ENCODE measurements at places on chromosomes 13 and 19.

DNA sequence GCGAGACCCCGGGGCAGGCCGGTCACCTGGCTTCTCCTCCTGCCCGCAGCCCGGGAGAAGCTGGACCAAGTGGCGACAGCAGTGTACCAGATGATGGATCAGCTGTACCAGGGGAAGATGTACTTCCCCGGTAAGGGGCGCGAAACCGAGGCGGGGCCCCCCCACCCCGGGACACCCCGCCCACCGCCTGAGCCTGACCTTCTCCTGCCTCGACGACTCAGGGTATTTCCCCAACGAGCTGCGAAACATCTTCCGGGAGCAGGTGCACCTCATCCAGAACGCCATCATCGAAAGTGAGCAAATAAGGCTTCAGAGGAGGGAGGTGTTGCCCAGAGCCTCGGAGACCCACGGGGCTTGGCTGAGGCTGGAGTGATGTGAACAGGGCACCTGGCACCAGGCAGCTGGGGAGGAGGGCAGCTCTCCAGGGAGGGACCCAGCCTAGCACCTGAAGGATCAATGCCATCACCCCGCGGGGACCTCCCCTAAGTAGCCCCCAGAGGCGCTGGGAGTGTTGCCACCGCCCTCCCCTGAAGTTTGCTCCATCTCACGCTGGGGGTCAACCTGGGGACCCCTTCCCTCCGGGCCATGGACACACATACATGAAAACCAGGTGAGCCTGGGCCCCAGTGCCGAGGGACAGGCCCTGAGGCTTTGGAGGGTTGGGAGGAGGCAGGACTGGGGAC is 629 bp downstream of the IZUMO4 start:
- no peak for DNase-seq

DNA sequence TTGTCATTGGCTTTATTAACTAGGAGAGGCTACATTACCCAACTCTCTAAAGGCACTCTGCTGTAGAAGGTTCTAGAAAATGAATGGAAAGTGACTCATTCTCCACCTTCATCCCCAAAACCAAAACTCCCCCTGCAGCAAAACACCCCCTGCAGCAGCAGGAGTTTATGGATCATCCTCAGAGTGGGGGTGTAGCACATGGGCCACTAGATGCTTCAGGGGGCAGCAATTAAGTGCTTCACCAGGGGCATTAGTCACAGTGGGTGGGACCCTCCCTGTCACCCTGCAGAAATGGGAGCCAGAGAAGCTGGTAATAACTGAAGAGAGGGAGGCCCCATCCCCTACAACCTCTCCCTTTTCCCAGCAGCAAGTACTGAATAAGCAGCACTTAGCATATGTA is 64.5 kb upstream of the MED4 start:
- DNase-seq: no peak

GRCh38 chr19:58544591-58545285 is 874 bp downstream of the TRIM28 start:
- DNase-seq: peak; percentile 55

GRCh38 chr19:17170538-17171297 is 44.4 kb upstream of the USE1 start:
- no peak for DNase-seq

DNA sequence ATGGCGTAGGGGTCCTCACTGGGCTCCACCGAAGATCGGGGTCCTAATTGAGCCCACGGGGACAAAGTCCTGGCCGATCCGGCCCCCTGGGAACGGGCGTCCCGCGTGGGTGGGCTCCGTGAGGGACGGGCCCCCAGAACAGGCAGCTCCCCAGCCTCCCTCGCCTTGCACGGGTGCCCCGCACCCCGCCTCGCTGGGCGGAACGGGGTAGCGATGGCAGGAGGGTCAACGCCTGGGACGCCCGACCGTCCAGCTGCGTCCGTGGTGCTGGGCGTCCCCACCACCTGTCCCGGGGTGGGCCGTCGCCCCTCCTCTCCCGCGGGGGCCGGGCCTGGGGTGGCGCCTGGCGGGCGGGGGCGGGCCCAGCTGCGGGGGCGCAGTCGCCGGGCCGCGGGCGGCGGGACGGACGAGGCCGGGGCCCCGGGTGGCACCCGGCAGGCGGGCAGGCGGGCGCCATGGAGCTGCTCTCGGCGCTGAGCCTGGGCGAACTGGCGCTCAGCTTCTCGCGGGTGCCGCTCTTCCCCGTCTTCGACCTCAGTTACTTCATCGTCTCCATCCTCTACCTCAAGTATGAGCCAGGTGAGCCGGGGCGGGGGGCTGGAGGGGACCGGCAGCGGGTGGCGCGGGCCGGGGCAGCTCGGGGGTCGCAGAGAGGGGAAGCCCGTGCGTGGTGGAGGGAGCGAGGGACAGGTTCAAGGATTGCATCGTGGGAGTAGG is at the start of gene TMEM38A:
TSS of gene TMEM38A (plus strand) at position 377 of the 717 bp plus-strand sequence. CDS start at position 456, 79 bp downstream.
- no peak for DNase-seq

- DNase-seq: no peak
Measured at GRCh38 chr13:110132225-110132982, 174.6 kb downstream of the COL4A1 start.

GRCh38 chr13:27168086-27168485 is 3.5 kb downstream of the USP12 start:
- no peak for DNase-seq

GRCh38 chr13:68124437-68125086 is 894.4 kb upstream of the PCDH9 start:
- DNase-seq: no peak

DNA sequence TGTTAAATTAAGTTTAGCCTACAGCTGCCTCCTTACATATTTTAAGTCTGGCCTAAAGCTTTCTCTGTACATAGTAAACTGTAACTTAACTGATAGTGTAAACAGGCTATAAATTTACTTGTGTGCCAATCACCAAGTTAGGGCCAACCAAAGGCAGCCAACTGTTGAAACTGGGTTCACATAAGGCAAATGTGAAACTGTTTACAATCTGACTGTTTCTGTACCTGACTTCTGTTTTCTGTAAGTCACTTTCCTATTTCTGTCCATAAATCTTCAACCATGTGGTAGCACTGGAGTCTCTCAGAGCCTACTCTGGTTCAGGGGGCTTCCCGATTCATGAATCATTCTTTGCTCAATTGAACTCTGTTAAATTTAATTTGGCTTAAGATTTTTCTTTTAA is 103.1 kb downstream of the RAP2A start:
- no peak for DNase-seq

DNA sequence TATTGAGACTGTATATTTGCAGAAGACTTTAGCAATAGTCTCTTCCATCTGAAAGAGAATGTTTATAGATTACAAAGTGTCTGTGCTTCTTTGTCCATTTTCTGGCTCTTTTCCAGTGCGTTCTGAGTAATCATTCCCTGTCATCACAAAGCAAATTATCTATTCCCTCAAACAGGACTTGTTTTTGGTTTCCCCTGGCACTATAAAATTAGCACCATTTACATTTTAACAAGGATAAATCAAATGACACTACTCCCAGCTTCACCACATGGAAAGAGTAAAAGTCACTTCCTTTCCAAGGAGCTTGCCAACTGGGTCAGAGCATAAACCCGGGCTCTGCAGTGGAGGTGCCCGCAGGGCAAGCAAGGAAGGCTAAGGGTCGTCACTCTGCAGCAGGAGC is 88.1 kb downstream of the SHISA2 start:
- no peak for DNase-seq

DNA sequence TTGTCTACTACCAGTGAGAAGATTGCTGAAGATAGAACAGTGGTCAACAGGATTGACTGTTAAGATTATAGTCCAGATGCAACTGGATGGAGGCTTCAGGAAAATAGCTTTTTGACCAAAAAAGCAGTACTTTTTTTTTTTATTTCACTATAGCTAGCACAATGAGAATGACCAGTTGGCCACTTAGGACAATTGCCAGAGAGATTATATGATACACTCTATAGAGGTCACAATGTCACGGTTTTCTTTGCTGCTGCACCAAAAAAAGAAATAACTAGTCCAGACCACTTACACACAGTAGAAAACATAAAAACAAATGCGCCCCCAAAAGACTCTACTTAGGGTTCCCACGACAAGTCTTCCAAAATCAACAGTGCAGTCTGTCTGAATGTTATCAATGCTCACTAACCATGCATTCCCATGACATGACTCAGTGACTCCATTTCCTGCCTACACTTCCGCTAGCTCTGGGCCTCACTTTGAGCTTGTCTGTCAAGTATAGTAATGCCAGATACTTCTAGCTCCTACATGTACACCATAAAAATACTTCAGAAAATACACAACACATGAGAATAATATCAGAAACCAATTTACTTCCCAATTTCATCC is 209.1 kb upstream of the STARD13 start:
- no peak for DNase-seq

DNA sequence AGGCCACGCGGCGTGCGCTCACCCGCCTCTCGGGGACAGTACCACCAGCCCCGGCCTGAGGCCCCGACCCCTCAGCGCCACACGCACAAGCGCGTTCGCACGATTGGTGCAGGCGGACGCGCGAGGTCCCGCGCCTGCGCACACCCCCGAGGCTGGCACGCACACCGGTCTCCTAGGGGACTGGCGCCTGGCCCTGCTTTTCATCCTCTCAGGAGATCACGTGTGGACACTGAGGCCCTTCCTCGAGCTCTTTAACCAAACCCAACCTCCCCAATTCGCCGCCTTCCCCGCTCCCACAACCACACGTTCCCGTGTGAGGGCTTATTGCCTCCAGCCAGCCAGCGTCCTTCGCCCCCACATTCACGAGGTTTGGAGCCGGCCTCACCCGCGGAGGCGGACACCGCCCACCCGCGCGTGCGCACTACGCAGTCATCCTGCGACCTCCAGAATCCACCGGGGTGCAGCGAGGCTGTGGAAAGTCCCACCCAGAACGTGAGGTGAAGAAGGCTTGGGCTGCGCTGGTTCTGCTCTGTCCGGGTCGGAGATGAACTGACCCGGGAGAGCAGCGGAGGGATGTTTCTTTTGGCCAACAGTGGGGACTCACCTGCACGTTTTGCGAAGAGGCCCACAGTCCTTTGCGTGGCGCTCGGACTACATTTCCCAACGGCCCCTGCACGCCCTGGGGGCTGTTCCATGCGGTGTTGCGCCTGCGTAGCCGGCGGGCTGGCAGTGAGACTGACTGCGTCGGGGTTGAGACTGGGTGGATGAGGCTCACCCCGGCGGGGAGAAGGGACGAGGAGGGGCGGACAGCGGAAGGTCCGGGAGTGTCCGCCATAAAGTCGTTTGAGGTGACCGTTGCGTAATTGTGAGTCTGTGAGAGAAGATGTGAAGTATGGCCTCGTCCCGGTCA is 539 bp upstream of the ZNF667 start:
- DNase-seq: peak; percentile 10

GRCh38 chr13:40432018-40432978 is 234.1 kb downstream of the FOXO1 start:
- no peak for DNase-seq

- DNase-seq: no peak
Measured at GRCh38 chr13:59906413-59907049, 257.2 kb downstream of the DIAPH3 start.

DNA sequence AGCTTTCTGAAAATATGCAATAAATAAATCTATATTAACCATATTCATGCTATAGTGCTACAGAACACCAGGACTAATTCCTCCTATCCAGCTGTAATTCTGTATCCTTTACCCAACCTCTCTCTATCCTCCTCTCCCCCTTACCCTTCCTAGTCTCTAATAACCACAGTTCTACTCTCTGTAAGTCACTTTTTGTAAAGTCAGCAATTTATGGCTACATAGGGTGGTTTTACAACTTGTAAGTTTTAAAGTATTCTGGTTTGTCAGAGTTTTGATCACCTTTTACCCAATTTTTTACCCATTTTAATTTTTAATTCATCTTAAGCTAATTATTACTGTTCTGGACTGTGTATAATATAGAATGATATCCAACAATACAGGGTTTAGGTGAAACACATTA is 34.0 kb downstream of the MTRF1 start:
- no peak for DNase-seq

DNA sequence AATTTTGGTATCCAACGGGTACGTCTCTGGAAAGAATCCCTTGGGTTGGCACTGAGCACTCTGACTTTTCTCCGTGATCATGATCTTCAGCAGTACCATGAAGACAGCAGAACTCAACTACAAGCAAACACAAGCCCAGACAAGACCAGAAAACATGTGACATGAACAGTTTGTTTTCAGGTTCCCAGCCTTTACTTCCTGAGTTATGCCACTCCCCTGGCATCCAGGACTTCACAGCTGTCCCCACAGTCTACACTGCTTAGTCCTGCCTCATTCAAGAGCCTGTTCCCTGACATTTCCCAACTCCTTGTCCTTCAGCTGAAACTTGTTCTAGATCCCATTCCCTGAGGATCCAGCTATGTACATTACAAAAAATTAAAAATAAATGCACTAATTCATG is 4.9 kb upstream of the N4BP2L1 start:
- DNase-seq: no peak

DNA sequence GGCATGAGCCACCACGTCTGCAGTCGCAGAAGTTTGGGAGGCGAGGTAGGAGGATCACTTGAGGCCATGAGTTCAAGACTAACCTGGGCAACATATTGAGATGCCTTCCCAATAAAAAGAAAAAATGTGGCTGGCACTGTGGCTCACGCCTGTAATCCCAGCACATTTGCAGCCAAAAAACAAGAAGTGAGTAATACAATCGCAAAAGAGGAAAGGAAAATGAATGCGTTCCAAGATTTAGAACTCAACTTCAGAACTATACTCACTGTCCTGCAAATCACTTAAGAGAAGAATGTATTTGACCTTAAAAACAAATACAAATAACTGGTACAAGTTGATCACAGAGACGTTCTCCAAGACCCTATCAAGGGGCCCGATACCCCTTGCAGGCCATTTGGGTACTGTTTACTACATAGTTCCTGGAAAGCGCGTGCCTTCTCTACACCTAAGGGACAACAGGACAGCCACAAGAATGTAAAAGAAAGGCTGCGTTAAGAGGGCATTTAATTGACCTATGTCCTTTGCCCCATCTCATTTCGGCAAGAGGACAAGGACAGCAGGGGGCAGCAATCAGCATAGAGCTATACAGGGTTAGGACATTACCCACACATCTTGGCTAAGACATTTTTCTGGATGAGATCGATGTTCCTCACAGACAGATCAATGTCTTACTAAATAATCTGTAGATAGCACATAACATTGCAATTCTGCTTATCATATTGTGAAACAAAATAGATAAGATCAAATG is 41.3 kb downstream of the FLT3 start:
- no peak for DNase-seq

DNA sequence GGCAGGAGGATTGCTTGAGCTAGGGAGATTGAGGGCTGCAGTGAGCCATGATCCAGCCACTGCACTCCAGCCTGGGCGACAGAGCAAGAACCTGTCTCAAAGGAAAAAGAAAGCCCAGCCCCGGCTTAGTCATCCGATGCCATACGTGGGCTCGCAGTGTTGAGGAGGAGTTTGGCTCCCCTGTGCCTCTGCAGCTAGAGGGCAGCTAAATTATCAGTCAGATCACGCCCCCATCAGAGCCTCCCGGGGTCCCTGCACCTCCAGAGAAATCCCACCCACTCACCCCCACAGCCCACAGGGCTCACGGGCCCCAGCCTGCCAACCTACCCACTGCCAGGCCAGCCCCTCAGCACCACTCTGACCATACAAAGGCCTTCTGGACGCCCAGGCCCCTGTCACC is 27.6 kb downstream of the MAU2 start:
- DNase-seq: no peak

- no peak for DNase-seq
Measured at GRCh38 chr13:74062933-74063332, 71.3 kb downstream of the KLF12 start.

- no peak for DNase-seq
Measured at GRCh38 chr13:89066868-89067466, 1395.8 kb downstream of the SLITRK5 start.
